ENCODE measurements at places on chromosomes 6 and 20.

GRCh38 chr20:50298554-50299324, 108.1 kb downstream of the CEBPB start:
- DNase-seq = no peak

DNA sequence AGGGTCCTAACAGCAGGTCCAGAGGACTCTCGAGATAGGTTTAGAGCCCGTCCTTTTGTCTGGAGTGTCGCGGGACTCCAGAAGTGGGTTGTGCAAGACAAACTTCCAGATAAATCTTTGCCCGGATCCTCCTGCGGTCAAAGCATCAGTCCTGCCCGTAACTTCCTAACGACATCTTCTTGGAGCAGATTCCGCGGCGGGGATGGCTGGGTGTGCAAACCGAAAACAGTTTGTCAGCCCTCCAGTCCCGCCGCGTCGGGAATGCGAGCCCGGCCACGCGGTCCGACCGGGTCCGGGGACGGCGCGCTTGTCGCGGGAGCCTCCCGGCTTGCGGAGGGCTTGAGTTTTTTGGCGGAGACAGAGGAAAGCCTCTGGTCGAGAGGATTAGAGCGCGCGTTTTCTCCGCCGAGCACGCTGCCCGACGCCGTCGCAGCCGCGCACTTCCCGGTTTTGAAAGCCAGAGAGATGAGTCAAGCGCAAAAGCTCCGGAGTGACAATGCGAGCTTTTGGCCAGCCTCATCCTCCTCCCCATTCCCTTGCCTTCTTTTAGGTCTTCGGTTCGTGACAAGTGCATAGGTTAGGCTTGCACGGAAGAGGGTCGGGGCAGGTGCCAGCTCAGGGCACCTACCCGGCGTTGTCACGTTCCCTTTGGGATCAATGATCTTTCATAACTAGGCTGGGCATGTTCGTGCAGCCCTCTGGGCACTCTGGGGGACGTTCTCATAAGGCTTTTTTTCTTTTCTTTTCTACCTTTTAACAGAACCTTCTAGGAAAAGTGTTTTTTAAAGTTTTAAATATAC, 91.3 kb upstream of the PRDM1 start:
- peak; percentile 26 for DNase-seq

DNA sequence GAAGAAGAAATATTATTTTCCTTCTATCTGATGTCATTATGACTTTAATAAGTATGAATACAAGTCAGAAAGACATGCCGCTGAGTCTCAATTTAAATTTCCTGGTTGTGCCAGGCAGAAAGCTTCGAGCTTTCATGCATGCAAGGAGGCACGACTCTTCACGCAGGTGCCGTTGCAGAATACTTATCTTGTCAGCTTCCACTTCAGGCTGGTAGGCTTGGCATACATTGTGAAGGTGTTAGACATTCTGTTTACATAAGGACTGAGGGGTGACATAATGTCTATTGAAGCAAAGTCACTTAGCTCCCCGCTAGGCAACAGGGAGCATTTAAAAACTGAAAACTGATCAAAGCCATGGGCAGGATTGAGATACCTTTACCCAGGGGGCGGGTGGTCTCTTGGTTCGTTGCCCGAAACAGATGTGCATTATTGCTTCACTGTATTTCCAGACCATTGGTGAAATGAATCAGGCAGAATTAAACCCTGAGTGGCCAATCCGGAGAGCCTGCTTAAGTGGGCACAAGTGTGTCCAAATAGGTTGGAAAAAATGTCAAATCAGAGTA, 16.4 kb downstream of the BMP6 start:
- no peak for DNase-seq

- DNase-seq = peak; percentile 75
These were observed 27.8 kb downstream of the PAQR8 start for GRCh38 chr6:52389626-52390360.

DNA sequence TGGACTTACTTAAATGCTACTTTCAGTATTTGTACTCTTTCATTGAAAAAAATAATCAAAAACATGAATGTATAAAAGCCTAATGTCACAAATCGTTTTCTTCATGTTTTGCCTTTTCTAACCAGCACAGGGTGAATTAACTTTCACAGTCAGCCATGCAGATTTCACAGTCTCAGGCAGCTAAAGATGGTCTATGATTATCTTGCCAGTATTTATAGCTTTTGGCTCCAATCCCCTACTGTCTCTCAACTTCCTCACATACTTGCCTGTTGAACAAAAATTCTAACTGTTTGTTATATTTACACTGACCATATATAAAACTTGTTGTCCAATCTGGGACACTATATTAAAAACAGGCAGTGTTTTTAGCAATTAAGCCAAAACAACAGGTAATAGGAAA, 358.2 kb downstream of the ARHGAP18 start:
- no peak for DNase-seq

DNA sequence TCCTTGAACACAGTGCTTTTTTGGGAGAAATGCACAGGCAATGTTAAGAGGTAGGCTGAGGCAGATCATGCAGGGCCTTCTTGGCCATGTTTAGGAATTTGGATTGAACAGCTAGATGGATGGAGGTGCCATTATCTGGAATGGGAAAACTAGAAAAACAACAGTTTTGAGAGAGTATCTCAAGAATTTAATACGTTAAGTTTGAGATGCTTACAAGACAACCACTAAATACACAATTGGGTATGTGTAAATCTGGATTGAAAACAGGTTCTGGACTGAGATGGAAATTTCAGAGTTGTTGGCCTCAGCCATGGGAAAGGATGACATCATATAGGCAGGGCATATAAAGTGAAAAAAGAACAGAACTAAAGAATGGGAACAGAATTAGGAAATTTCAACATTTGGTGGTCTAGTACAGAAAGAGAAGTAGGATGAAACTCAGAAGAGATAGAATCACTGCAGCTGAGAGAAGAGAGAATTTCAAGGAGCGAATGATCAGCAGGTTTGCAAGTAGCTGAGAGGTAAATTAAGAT, 37.1 kb downstream of the NCOA7 start:
- DNase-seq = no peak

Data from CD8-positive, alpha-beta memory T cell (primary cell).